ENCODE measurements at places on chromosomes 12 and 14. TPM values are rescaled to one million over a fixed set of nuclear protein-coding genes. Genes with fewer than 3 reads are reported as not detected.

Gene SYT1
- total RNA-seq, result 1.3 TPM

Gene DNAAF2
- total RNA-seq, result 14.1 TPM

Gene SDSL
- total RNA-seq, result 29.7 TPM

Gene TAS2R43
- 2.6 TPM for total RNA-seq

Gene OAS2
- total RNA-seq, result 5.9 TPM

Gene CAPS2
- total RNA-seq, result 31.1 TPM

Gene PPP4R4
- 0.45 TPM for total RNA-seq

Gene P2RX2
- 0.45 TPM for total RNA-seq

Gene KIF26A
- total RNA-seq, result 6.0 TPM

Gene POTEM
- not detected for total RNA-seq

Gene OR4K14
- not detected for total RNA-seq

Gene PAX9
- 11.4 TPM for total RNA-seq

Gene MAP3K9
- total RNA-seq, result 7.7 TPM

Gene MANSC4
- not detected for total RNA-seq

Gene NEDD1
- total RNA-seq, result 27.7 TPM

Gene SIX1
- total RNA-seq, result 2.2 TPM

Gene CRIP2
- total RNA-seq, result 139 TPM

Gene PFDN5
- 699 TPM for total RNA-seq

Gene ZDHHC22
- total RNA-seq, result not detected

Gene IFT81
- 28.5 TPM for total RNA-seq

Gene NFE2
- total RNA-seq, result 1.7 TPM

Gene FZD10
- total RNA-seq, result 1.6 TPM

Gene EPYC
- not detected for total RNA-seq

Gene SERPINA9
- total RNA-seq, result not detected

Gene GUCY2C
- total RNA-seq, result not detected

Gene TRHDE
- 0.05 TPM for total RNA-seq

Gene COX6A1
- total RNA-seq, result 511 TPM

Gene IL31
- total RNA-seq, result not detected

Gene MANSC1
- total RNA-seq, result 15.3 TPM

Gene NDRG2
- total RNA-seq, result 186 TPM

Gene CFAP54
- total RNA-seq, result 3.0 TPM

Gene RIC8B
- total RNA-seq, result 46.0 TPM

Gene AQP2
- not detected for total RNA-seq

Gene CNTN1
- 2.0 TPM for total RNA-seq

Gene OR11H6
- not detected for total RNA-seq

Gene GALNT6
- total RNA-seq, result 9.0 TPM

Measured in thyroid gland (tissue), 4 donors.